Activated CD4-positive, alpha-beta T cell treated with anti-CD3 and anti-CD28 coated beads, Interleukin-2, amount 50 U/mL, for 4 hours (primary cell): ENCODE measurements at places on chromosomes 3 and 15.

GRCh38 chr15:79769069-79769481 is 127.7 kb downstream of the MTHFS start:
- no peak for DNase-seq

GRCh38 chr3:112813723-112814171 is 32.9 kb downstream of the CD200R1L start:
- DNase-seq: no peak

DNA sequence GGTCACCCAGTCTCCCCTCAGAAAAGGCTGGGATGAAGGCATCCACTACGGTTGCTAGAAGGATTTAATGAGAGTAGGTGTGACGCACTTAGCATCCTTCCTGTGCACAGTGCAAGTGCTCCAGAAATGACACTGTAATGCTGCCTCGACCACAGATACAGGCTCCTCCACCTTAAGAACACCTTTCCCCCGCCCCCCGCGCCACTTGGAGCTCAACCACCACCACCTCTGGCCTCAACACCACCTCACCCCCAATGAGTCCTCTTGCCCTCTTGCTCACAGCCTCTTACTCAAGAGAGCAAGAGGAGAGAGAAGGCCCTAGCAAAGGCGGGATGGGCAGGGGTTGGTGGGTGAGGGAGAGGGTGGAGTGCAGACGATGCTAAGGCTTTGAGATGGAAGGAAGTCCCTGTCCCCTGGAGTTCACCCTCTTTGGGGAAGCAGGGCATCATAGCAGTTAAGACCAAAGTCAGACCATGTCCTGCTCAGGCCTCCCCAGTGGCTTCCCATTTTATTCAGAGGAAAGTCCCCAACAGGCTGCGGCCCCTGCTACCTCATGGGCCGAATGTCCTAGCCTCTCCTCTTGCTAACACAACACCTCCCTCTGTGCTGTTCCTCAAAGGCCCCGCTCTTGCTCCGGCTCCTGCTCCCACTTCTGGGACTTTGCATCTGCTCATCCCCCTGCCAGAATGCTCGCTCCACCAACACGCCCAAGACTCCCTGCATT is 8.3 kb downstream of the STARD5 start:
- DNase-seq: no peak

- peak; percentile 85 for DNase-seq
Measured at GRCh38 chr3:138594150-138594934, at the start of gene CEP70. Gene CEP70, minus strand, starts transcription at chr3:138594260. Its CDS starts 21,333 bp downstream, at chr3:138572927.

DNA sequence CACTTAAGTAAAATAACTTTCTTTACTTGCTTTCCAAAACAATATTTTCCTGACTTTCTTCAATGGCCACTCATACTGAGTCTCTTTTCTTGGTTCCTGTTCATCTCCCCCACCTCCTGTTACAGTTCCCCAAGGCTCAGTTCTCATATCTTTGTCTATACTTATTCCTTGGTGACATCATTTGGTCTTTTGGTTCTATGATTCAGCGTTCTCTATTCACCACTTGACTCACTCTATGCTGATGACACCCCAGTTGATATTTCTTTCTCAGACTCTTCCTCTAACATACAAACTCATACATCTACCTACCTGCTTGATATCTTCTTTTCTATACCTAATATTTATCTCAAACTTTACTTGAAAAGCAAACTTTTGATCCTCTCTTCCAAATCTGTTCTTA is 85.0 kb upstream of the P3H2 start:
- DNase-seq: no peak

- no peak for DNase-seq
Measured at GRCh38 chr3:57545636-57546268, 1.6 kb upstream of the DNAH12 start.

DNA sequence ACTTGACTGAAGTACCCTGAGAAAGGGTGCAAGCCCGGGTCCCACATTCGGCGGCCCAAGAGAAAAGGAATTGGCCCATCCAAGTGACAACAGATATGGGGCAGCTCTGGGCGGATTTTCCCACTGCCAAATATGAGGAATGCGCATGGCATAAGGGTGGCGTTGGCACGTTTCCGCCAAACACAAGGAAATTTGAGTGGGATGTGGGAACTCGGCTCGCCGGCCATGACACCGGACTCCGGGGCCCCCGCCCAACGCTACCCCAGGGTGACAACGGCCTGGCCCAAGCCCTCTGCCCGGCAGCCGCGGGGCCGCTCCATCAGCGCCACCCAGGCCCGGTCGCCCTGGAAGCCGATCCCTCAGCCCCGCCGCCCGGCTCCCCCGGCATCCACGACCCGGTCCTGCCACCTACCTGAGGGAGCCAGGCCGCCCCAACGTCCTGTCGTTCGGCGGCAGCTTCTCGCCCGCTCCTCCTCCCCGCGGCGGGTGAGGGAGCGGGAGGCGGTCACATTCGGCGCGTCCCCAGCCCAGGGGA is 449 bp downstream of the RAF1 start:
- DNase-seq: peak; percentile 34

DNA sequence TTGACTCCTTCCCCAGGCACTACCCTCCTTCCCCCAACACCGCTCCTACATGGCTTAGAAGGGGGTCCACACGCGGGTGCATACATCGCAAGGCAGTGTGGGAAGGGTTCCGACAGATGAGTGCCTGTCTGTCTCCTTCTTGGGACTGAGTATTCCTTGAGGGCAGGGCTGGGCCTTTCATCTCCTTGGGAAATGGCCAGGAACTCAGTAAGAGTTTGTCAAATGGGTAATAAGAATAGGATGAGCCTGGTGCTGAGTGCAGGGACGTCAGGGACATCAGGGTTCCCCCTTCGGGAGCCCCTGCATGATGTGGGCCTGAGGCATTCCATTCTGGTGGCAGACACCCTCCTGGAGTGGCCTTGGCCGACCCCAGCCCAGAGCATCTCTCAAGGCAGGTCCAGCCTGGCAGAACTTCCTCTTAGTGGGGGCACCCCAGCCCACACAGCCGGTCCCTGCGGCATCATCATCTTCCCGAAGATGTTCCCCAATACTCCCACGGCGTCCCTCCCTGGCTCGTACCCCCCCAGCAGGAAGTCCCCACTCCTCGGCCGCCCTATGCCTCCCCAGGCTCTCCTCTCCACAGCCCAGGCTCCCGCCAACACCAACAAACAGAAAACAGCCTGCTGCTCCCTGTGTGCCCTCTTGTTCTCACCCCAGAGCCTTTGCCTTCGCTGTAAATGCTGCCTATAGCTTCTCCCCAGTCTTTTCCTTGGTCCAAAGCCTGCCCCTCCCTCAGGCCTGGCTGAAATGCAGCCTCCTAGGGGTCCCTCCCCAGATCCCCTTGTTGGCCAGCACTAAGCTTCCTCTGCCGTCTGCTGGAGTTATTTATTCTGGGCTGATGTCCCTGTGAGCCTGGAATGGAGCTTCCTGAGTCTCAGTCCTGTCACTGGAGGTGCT is 67.5 kb upstream of the LCTL start:
- no peak for DNase-seq

- peak; percentile 18 for DNase-seq
Measured at GRCh38 chr3:136862617-136863322, 762 bp downstream of the NCK1 start.

GRCh38 chr15:34804113-34804512 is 8.8 kb upstream of the ACTC1 start:
- no peak for DNase-seq

DNA sequence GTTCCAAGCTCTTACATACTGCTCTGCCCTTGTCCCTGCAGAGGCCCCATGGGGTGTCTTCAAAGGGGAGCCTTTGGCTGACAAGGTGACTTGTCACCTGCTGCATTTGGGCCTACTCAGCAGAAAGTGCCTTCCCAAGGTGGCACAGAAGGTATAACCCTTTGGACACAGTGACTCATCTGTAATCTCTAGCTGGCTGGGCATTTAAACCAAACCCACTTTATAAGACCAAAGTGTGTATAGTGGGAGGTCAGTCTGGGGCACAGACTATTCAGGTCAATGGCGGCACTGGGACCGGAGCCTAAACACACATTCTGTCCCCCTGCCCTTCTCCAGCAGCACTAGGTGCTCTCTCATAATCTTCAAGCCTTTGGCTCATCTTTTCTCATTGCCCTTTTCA is 35.1 kb downstream of the GJD2 start:
- no peak for DNase-seq

GRCh38 chr15:68303134-68303533 is 25.6 kb downstream of the FEM1B start:
- DNase-seq: no peak
